ENCODE measurements at places on chromosomes 12 and 14. TPM values are rescaled to one million over a fixed set of nuclear protein-coding genes. Genes with fewer than 3 reads are reported as not detected.

Gene P2RX2
- not detected for total RNA-seq

Gene RPGRIP1
- not detected for total RNA-seq

Gene DDHD1
- 51.8 TPM for total RNA-seq

Gene BTG1
- total RNA-seq: 113 TPM

Gene RERG
- total RNA-seq: not detected

Gene TMTC1
- not detected for total RNA-seq

Gene KCNH3
- 5.1 TPM for total RNA-seq

Gene STON2
- total RNA-seq: 0.13 TPM

Gene IFI27L2
- 74.6 TPM for total RNA-seq

Gene TSHR
- total RNA-seq: not detected

Gene OR4K14
- total RNA-seq: not detected

Gene C12orf54
- total RNA-seq: not detected

Gene PFKM
- 22.7 TPM for total RNA-seq

Gene CEBPE
- total RNA-seq: 0.50 TPM

Gene SERPINA9
- total RNA-seq: not detected

Gene SMCO2
- 0.61 TPM for total RNA-seq

Gene DPY19L2
- total RNA-seq: 1.2 TPM

Measured in activated CD8-positive, alpha-beta T cell treated with anti-CD3 and anti-CD28 coated beads, Interleukin-2, amount 10 ng/mL, durations not matched to agents 7 days and 5 days (primary cell).